ENCODE measurements at places on chromosomes 7 and 10.

- DNase-seq, result no peak
Measured at GRCh38 chr7:107564553-107565298, 955 bp downstream of the DUS4L start.

DNA sequence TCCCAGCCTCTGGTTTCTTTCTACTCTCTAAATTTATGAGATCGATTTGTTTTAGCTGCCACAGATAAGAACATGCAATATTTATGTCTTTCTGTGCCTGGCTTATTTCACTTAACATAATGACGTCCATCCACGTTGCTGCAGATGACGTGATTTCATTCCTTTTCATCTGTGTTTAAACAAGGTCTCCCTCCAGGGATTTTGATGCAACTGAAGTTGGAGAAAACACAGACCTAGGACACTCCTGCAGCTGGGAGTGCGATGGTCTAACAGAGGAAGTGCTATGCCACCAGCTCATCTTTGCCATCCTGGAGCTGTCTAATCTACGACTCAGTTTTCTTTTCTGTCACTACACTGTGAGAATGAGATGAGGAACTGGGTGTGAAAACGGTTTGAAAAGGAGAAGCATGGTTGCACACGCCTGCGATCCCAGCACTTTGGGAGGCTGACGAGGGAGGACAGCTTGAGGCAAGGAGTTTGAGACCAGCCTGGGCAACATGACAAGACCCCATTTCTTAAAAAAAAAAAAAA lies 1.5 kb upstream of the KCTD7 start:
- no peak for DNase-seq

DNA sequence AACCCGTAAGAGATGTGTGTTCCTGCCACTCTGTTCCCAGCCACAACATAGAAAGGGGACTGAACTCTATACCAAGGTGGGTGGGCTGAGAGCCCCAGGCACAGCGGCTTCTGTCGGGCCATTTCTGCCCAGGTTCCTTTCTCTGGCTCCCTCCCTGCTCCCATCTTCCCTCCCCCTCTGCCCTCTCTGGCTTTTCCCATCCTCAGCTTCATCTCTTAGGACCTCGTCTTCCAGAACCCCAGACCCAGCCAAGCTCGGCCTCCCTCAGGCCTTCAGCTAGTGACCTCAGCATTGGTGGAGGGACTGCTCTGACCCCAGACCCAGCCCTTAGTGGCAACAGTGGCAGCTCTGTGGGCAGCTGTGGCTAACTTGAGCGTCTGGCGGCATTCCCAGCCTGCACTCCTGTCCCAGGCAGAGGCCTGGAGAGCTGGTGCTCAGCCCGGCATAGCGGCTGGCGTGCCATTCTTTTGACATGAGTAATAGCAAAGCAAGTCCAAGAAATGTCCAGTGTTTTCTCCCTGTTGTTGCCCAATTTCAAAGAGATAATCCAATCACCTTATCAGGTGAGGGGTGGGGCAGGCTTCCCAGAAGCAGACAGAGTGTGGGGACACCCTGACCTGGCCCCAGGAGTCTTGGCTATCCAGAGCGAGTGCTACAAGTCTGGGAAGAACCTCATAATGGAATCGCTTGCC lies 15.9 kb downstream of the PTPRE start:
- DNase-seq, result peak; percentile 27

DNA sequence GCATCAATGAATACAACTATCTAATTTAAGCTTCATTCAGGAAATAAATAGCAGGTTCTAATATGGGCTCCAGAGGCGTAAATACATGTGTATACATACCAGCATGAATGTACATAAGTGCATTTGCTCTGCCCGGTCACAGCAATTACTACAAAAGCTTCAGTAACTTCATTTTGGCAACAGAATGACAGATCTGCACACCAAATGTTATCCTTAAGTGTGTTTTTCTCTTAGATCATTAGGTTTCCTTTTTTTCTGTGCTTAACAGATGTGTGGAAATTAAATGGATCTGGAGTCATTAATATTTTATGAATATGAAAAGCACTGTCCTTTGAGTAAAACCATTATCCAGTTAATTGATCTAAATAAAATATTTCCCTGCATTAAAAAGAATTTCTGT lies 159.0 kb upstream of the MEOX2 start:
- no peak for DNase-seq

DNA sequence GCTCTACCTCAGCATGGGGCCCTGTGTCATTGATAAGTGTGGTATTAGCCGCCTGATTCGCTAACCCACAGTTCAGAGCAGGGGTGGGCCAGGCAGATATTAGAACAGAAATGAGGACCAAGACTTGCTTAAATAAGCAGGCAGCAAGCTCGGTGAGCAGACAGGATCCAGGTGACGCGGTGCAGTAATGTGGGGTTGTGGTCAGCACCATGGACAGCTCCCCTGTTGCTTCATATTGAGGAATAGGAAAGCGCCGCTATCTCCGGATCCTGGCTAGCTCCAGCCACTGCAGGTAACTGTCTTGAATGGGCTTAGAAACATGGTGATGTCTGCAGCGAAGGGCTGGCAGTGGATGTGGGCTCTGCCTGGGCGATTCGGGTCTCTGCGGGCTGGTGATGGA lies 51.3 kb upstream of the GPR26 start:
- peak; percentile 69 for DNase-seq

GRCh38 chr7:150511048-150511447 lies 3.6 kb upstream of the GIMAP7 start:
- no peak for DNase-seq

DNA sequence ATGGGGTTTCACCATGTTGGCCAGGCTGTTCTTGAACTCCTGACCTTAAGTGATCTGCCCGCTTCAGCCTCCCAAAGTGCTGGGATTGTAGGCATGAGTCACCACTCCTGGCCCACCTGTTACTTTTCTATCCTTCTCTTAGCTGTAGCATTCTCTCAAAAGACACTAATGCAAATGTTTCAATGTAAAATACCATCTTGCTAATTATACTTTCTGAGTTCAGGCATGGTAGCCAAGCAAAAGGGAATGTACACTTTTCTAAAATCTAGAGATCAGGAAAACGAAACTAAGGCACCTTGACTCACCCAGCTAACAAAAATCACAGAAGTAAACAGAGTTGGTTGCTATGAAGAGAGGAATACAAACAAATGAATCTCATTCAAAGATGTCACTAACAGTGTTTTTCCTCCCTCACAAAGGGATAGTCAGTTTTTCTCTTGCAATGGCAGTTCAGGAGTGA lies 401.0 kb upstream of the NRP1 start:
- no peak for DNase-seq

DNA sequence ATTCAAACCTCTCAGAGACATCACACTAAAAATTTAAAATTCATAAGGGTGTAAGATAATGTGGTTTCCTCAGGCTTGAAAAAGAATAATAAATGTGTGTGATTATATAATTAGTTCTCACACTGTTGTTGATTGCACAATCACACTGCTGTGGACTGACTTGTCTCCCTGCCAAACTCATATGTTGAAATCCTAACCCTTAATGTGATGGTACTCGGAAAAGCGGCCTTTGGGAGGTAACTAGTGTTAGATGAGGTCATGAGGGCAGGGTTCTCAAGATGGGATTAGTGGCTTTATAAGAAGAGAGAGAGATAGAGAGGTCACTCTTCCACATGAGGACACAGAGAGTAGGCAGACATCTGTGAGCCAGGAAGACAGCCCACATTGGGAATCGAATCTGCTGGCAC lies 128.5 kb upstream of the COL1A2 start:
- DNase-seq, result no peak

DNA sequence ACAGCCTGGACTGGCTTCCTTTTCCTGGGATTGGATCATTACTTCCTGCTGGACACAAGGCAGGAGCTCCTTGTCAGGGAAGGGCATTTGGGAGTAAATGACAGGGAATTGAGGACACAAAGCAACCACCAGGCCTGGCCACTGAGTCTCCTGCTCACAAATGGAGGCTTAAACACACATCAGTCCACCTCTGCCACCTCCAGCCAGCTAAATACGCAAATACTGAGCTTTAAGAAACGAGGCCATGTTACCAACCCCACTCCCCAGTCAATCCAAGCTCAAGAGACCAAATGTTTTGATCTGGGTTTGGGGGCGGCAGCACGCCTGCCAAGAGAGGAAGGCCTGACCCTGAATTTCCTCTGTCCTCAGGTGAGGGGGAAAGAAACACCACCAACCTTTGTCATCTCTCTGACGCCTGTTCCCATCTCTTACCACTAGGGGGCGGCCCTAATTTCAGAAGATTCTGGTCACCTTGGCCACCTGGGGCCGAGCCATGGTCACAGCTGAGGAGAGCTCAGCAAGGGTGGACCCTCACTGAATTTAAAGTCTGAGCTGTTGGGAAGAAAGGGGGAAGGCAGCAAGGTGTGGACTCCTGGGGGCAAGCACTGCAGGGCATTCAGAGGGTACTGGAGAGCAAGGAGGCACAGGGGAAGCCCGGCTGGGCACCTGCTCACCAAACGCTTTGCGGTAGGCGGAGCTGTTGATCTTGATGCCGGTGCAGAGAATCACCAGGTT lies 16.5 kb downstream of the AIFM2 start:
- peak; percentile 70 for DNase-seq

DNA sequence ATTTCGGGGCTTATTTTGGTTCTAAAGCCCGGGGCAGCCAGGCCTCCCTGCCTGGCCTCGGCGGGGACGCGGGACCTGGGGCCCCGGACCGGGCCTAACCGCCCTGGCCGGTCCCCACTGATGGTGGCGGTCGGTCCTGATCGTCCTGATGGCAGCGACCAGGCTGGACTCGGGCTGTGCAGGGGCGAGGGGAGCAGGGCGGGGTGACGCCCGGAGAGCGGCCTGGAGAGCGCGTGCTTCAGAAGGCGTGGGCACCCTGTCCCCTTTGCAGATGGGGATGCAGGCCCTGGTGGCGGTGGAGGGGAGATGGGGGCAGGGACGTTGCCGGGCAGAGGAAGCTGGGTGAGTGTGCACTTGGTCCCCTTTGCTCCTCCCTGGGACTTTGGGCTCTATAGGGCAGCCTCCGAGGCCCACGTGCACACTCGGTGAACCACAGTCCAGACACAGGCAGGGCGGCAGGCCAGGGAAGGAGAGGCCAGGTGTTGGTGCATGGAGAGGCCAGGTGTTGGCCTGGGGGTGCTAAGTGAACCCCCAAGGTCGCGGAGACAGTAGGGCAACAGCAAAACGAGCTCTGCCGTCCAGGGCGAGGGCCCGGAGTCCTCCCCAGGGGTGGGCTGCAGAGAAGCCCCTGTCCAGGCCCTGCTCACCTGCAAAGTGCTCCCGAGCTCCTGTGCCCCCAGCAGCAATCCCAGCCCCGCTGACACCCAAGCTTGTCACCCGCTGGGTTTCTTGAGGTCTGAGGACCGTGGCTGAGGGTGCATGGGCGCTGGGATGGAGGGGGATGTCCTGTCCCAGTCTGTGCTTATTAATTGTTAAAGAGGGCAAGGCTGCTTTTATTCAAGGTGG lies 42.4 kb upstream of the FAM20C start:
- DNase-seq, result peak; percentile 52
